Skeletal muscle cell (primary cell): ENCODE measurements at places on chromosomes 3 and 15.

DNA sequence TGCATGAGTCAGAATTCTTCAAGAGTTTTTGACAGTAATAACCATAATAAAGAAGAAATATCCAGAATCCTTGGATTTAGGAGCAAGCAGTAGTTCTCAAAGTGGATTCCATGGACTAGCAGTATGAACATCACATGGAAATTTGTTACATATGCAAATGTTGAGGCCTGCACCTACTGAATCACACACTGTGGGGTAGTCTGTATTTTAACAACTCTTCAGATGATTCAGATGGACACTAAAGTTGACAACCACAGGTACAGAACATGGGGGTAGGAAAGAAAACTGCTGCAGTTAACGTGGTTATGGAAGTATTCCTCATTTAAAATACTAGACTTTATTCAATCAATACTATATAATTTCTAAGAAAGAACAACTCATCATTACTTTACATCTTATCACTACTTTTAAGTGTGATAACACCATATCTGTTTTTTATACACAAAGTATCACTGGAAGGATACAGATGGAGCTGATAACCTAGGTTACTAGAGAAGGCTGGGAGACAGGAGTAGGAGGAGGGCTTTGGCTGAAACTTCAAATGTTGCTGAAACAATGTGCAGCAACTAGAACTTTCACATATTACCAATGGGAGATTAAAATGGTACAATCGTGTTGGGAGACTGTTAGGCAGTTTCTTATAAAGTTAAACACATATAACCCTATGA lies 11.7 kb downstream of the NEDD4 start:
- DNase-seq, result no peak

DNA sequence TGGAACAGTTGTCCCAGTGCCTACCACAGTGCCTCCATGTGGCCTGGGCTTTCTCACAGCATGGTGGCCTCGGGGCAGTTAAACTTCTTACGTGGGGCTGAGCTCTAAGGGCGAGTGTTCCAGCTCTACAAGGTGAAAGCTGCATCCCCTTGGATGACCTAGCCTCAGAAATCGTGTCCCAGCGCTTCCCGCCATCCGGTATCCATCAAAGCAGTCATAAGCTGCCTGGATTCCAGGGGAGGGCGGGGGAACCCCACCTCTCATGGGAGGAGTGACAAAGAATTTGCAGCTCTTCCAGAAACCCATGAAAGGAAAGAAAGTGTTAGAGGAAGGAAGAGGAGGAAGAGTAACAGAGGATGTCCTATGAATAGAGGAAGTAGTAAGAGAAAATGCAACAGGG lies 45.8 kb upstream of the CCDC174 start:
- no peak for DNase-seq

DNA sequence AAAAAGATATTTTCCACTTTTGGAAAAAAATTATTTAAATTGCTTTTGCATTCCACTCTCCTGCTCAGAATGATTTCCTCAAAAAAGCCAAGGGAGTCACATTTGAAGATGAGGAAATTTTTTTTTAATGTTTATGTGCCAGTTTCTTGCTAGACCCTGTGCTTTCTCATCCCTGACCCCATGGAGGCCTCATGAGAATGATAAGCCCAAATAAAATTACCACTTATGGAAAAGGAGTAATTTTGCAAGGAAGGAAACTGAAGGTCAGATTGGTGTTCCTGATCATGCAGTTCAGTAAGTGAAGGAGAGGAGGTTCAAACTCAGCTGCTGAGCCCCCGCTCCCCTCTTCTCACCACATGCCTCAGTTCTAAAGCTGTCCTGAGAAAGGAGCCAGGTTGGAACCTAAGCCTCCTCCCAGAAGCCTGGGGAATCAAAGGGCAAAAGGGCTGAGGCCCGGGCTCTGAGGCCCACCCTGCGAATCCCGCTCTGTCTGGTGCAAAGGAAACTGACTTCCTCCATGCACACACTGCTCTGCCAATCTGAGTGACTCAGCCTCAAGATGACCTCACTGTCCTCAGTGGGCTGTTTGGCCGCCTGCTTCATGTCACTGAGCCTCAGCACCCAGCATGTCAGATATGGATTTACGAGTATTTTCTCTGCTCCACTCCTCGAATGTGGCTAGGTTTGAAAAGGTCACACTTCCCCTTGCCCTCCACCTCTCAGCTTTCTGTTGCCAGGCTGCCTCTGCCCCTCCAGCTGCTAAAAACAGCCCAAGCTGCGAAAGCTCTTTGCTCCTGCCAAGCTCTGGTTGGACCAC lies 56.9 kb upstream of the FLNB start:
- peak; percentile 48 for DNase-seq

- no peak for DNase-seq
These were observed 220.0 kb upstream of the NANOGP8 start for GRCh38 chr15:35305031-35305550.

GRCh38 chr15:47975427-47975826 lies 145.4 kb upstream of the SLC24A5 start:
- DNase-seq, result no peak

DNA sequence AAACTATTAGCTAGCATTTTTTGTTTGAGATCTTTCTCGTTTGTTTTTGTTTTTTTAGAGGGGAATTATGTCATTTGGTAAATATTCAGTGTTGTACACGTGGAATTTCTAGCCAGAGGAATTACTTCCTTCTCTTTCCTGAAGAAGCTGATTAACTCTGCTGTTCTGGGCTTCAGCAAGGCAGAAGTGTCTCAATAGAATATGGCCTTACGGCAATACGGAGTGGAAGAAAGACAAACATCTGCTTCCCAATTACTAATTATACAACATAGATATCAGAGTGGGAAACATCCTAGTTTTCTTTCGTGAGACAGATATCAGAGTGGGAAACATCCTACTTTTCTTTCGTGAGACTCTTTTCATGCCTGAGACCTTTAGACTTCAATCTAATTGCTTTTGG lies 11.9 kb downstream of the P3H2 start:
- no peak for DNase-seq

GRCh38 chr3:44682182-44682896 lies 30.1 kb upstream of the ZNF502 start:
- DNase-seq, result peak; percentile 18

DNA sequence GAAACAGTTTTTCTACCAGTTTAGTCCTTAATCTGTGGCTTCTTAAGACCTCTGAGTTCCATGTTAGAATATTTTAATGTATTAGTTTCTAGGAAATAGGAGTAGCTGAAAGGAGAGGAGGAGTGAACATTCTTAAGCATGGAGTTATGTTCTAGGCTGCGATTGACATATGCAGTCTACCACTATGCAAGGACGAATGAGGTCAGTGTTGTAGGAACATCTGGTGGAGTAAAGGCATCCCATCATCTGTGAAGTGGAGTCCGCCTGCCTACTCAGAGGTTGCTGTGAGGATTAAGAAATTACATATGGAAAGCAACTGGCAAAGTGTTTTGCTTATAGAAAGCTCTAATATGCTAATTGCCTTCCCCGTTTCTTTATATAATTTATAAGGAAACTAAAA lies 45.1 kb downstream of the SNAPC5 start:
- no peak for DNase-seq

DNA sequence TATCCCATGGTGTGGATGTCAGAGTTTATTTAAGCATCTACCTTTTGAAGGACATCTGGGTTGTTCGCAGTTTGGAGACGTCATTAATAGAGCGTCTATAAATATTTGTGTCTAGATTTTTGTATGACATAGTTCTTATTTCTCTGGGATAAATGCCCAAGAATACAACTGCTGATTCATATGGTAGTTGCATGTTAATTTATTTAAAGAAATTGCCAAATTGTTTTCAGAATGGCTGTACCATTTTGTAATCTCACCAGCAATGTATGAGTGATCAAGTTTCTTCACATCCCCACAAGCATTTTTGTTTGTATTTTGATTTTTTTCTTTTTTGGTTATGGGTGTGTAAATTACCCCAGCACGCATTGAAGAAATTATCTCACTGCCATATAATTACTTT lies 656.9 kb downstream of the NTRK3 start:
- DNase-seq, result no peak

GRCh38 chr3:139113993-139114375 lies 69.3 kb upstream of the PRR23C start:
- DNase-seq, result no peak

DNA sequence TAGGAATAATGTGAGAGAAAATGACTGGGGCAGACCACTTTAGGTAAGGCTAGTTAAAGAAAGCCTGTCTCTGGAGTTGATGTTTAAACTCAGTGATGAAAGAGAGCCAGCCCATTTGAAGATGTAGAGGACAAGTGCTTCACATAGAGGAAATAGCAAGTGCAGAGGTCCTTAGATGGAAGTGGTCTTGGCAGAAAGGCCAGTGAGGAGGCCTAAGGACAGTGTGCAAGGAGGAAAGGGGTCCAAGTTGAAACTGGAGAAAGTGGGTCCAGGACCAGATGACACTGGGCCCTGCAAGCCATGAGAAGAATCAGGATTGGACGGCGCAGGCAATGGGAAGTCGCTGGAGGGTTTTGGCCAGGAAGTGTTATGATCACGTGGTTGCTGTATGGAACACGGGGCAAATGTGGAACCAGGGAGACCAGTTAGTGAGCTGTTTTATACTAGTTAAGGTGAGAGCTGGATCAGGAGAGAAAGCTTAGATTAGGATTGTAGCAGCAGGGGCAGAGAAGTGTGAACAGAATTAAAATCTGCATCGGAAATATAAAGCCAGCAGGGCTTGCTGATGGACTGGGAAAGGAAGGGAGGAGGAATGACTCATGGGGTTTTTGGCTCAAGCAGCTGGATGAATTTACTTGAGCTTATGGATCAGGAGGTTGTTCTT lies 48.0 kb upstream of the SCAANT1 start:
- DNase-seq, result no peak

DNA sequence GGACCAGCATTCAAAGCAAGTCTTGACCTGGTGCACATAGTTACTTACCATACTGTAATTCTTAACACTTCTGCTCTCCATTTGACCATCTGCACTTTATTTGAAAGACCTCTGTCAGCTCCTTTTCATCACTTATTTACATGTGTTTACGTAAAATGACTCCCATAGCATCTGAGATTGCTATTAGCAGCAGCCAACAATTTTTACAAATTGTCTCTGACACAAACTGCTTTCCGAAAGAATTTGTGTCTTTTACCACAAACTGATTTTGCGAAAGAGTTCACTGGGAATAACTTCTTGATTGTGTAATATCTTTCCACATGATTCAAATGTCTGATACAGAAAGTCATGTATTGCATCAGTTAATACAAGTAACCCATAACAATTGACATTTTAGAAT lies 144.1 kb upstream of the PEX5L start:
- peak; percentile 68 for DNase-seq

DNA sequence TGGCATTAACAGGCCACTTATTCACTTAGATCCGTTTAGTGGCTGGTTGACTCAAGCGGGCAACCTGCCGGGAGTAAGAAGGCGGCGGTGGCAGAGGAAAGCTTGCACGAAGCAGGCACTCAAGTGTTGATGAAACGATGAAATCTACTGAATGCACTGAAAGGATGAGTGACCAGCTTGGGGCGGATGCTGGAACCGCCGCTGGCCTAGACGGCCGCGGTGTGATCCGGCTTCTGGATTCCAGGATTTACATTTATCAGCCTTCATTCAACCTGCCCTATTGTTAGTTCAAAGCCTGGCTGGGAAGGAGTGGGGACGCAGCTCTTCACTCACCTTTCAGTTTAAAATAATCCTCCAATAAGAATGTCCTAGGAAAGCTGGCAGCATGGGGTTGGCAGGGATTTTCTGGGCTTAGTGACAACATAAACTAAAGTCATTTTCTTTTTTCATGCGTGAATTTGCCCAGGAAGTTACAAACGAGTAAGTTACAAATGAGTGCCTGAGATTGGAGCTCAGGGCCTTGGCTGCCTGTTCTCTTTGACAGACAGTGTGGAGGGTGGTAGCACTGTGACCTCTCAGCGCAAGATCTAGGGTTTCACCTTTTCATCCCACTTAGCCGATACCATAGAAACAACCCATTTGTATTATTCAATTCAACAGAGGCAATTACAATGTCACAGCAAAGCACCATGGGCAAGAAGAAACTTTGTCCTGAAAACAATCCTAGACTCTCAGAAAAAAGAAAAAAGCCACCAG lies 1.1 kb upstream of the PLCH1 start:
- no peak for DNase-seq

DNA sequence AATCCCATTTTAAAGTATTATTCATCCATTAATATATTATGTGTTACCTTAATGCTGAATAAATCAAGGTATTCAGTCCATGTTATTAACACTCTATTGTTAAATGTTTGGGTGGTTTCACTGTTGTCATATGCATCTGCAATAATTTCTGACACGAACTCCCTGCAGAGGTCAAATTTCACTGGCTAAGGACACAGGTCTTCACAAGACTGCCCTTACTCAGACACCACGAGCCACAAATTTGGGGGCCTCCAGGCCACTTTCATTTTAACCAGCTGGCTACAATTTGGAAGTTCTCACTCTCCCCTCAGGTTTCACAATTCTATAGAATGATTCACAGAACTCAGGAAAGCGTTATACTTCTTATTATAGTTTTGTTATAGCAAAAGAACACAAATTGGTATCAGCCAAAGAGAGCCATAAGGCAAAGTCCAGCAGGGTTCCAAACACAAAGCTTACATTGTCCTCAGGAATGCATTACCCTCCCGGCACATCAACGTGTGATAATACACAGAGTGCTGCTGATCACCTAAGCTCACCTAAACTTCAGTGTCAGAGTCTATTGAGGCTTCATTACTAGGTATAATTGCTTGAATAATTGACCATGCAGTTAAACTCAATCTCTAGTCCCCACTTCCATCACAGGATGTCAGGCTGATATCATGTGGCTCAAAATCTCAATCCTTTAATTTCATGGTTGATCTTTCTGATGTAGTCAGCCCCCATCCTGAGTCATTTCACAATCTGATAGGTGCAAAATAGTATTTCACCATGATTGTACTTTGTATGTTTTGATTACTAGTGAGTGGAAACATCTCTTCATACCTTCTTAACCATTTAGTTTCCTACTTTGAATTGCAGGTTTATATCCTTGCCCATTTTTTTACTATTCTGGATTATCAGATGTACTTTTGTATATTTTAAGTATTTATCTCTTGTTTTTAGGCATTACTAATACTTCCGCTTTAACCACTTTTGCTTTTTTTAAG lies 441.4 kb upstream of the AGTR1 start:
- DNase-seq, result no peak

GRCh38 chr3:112572701-112573100 lies 10.9 kb downstream of the SLC35A5 start:
- DNase-seq, result no peak

GRCh38 chr3:146166415-146166821 lies 5.4 kb upstream of the PLOD2 start:
- peak; percentile 88 for DNase-seq

DNA sequence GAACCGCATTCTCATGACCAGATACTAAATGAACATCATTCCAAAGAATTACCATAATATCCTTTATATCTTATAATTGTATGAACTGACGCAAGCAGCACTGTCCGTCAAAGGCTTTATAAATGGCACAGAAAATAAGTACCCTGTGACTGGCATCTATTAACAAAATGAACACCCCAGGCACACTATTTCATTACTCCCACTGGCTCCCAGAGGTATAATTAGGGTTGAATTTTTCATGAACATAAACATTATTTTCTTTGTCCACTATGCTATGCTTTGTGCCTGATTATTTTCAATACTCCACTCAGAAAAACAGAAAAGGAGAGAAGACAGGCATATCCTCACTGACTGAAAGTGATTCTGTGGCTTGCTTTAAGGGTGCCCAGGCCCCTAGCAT lies 71.1 kb downstream of the LYZL4 start:
- no peak for DNase-seq

GRCh38 chr3:184635126-184635525 lies 73.5 kb downstream of the EPHB3 start:
- DNase-seq, result no peak
